ENCODE measurements at places on chromosomes 1 and 21.

- no peak for DNase-seq
Observed at GRCh38 chr1:101474039-101474665, 237.3 kb downstream of the S1PR1 start.

- no peak for DNase-seq
Observed at GRCh38 chr1:8033322-8033721, 7.2 kb upstream of the ERRFI1 start.

- no peak for DNase-seq
Observed at GRCh38 chr1:153957744-153958110, 685 bp downstream of the CRTC2 start.

GRCh38 chr1:236753964-236754363 is 41.1 kb upstream of the MTR start:
- DNase-seq: no peak

Data from stimulated activated CD8-positive, alpha-beta memory T cell treated with anti-CD3 and anti-CD28 coated beads, Interleukin-7, amount 100 ng/mL, for 1 hour (primary cell).